ENCODE measurements at places on chromosomes 11 and 22. TPM values are rescaled to one million over a fixed set of nuclear protein-coding genes. Genes with fewer than 3 reads are reported as not detected.

The MUC5AC gene
- total RNA-seq, result not detected

The SOX10 gene
- not detected for total RNA-seq

The CADM1 gene
- total RNA-seq, result 2.9 TPM

DNA sequence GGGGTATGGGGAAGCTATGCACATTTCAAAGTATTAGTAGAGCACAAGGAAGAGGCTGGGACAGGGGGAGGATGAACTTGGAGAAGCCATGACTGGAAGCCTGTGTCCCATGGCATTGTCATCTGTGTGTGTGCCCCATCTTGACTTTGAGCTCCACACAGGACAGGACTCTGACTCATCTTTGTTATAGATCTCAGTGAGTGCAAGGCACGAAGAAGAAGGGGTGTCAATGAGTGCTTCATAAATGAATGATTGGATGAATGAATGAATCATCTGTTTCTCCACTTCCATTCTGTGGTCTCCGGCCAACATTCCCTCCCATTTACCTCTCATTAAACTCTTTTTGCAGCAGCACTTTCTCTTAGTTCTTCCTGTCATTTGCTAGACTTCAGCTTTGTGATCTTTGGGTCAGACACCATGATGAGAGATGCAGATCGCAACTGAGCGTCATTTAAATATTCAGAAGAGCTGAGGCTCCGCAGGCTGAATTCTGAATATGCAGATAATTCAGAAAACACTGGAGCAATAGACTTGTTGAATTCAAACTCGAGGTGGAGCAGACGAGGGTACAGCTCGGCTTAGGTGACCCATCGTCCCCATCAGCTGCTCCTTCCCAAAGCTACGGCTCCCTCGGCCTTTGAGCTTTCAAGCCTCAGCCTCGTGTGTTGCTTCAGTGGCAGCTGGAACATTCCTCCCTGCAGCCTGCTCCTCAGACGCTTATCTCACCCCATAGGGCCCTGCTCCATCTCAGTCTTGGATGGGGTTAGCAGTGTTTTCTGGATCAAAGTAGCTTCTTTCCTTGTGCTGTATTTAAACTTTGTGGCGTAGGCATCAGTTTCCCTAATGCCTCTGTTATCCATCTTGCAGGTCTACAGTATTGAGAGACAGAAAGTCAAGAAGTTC, 30.8 kb downstream of the APOL3 start:
- DNase-seq, result no peak

DNA sequence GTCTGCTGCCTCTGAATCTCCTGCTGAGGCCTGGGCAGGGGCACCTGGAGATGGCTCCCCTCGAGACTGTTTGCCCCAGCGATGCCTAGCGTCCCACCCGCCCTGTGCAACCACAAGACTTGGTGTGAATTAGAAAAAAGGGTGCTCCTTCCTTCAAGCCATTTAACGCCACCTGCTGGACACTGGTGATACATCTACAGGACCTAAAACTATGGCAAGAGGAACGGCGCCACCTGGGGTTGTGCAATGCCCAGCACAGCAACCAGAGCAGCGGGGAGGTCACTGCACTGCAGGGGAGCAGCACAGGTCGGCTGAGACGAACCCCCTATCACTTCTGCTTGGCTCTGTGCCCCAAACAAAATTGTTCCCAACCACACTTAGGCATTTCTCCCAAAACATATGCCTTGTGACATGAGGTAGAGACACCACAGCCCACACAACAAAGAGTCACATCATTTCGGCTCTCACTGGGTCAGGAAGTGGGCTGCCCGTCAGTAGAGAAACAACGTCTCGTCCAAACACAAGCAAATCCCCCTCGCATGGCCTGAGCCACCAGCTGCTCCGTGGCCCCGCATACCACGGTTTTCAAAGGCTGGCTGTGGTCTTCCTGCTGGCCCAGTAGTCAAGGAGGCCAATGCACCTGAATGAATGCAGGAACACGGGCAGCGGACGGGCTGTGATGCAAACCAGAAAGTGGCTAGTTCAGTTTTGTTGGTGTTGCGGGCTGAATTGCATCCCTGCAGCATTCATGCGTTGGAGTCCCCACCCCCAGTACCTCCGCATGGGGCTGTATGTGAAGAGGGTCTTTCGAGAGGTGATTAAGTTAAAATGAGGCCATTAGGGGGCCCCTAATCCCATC, 171.9 kb downstream of the SHANK2 start:
- DNase-seq, result peak; percentile 66

Measured in myocyte (in vitro differentiated cells).